Astrocyte of the cerebellum (primary cell): ENCODE measurements at places on chromosomes 6 and 20.

- DNase-seq: no peak
Measured at GRCh38 chr20:33082546-33082945, 3.1 kb downstream of the BPIFB4 start.

DNA sequence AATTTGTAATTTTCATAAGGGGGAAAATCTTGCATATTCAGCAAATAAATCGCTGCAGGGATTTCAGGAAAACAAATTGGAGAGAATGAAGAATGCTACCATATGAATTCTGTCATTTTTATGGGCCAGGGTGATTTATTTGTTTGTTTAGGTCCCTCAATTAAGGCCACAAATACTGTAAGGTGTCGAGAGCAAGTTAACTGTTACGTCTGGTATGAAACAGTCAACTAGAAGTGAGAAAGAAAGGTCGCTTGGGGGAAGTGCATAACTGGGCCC lies 166.9 kb upstream of the TSHZ2 start:
- no peak for DNase-seq

DNA sequence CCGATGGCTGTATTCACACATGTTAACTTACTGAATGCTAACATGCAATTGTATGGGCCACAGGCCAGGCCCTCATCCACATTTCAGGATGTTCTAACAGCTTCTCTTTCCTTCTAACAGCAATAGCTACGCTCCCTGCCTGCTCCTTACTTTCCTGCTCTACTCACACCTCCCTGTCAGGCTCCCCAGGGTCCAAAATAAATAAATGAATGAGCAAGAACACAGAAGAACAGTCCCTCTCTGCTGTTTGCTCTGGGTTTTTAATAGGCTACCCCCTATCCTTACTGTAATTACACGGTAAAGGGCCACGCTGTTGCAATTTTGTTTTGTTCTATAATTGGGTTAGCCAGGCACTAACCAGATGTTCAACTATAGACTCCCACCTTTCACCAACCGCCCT lies 135.6 kb downstream of the GMDS start:
- DNase-seq: no peak

GRCh38 chr20:51153867-51154707 lies 131.2 kb upstream of the KCNG1 start:
- no peak for DNase-seq

DNA sequence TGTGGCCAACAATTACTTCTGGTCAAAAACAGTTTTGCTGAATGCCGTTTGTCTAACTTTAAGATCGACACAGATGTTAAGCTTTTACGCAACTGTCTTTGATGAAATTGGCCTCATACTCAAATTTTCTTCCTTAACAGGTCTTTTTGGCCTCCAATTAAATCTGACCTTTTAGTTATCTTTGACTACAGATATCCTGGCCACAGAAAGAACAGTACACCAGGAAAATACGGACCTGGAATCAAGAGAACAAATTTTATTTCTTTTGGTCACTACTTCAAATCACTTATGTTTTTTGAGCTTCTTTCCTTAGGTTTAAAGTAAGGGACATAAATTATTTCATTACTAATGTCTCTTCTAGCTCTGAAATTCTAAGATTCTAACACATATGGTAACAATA lies 49.8 kb downstream of the IBTK start:
- no peak for DNase-seq

DNA sequence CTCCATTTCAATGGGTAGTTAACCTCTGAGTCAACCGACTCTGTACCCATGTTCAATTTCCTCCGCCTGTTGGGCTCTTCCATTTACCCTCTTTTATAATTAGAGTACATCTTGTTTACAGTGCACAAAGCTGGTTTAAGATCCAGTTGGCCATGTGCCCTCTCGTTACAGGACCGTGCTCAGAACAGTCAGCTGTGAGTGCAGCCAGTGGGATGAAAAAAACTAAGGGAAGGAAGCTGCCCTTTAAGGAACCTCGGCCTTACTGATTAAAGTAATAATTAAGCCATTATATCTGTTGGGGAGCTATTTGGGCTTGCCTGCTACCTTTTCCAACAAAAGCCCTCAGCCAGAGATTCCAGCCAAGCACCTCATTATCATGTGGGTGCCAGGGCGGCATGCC lies 68.8 kb downstream of the TMEM170B start:
- DNase-seq: no peak

- DNase-seq: no peak
Measured at GRCh38 chr20:13024596-13024995, 15.8 kb downstream of the SPTLC3 start.

DNA sequence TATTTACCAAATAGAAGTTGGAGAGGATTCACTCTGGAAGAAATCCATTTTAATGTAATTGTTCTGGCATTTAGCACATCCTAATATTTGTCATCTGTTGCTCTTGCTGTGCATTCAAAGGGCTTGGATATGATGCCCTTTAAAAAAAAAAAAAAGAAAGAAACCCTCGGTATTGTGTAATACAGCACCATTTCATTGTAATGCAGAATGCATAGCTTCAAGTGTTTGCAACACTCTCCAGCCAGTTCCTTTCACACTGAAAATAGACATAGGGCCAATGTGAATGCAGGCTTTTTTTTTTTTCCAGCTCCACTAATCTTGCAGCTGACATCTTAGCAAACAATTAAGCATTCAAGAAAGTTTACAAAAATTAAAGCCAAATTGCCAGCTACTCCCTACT lies 197.4 kb upstream of the POU3F2 start:
- no peak for DNase-seq

DNA sequence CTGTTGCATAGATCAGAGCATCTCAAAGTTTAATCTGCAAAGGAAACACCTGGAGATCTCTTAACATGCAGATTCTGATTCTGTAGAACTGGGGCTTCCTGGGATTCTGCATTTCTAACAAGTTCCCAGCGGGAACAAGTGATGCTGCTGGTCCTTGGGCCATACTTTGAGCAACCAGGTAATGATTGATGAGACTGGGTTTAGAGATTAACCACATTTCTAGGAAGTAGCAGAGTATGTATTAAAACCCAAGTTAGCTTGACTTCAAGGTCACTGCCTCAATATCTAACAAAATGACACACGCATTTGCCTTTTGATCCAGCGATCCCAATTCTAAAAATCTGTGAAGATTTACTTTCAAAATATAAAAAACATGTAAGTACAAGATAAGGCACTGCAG lies 83.0 kb upstream of the DTNBP1 start:
- no peak for DNase-seq

DNA sequence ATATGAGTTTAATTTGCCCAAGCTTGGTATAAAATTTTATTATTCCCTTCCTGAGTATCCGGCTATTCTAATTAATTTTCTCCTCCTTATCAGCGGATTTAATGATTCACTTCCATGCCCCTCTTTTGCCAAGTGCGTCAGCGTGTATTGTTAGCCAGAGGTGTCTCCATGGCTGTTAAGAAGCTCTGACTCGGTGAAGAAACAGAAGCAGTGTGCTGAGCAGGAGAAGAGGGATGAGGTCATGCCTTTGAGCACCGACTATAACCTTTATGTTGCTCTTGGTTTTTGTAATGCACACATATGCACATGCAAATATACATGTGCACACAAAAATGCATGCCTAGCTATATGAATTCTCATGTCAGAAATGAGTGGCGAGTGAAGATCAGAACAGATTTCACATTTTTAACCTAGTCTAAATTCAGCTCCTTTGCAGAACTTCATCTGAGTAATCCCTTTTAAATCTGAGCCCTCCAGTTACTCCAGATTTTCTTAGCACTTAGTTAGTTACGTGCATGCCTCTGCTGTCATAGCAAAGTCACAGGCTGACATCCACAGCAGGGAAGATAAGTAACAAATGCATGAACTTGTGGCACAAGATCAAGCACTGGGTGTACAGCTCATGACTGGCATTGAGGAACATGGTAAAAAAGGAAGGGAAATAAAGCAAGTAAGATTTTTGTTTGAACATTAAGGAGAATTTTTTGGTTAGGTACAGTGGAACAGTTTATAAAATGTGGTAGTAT lies 24.3 kb downstream of the HTR1E start:
- DNase-seq: peak; percentile 6

GRCh38 chr6:112744827-112745226 lies 397.7 kb downstream of the RFPL4B start:
- no peak for DNase-seq

GRCh38 chr6:96562886-96563285 lies at the start of gene FHL5:
FHL5 (plus strand) TSS chr6:96563128; CDS start chr6:96603614, 40,486 bp downstream.
- DNase-seq: no peak

DNA sequence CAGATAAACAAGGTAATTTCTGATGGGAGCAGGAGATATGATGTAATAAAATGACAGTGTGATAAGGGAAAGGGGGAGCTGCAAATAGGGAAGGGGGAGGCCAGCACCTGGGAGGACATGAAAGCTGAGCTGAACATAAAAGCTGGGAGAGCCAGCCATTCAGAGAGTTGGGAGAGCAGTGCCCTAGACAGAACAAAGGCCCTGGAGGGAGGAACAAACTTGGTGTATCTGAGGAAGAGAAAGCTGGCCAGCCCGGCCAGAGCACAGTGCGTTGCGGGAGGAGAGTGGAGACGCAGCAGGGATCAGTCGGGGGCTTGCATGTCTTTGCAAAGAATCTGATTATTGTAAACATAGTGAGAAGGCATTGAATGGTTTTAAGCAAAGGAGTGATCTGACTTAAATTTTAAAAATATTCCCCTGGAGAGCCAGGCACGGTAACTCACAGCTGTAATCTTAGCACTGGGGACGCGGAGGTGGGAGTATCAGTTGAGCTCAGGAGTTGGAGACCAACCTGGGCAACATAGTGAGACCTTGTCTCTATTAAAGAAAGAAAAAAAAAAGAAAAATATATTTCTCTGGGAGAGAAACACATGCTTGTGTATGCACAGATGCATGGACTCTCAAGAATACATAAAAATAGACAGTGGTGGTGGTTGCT lies 318.2 kb downstream of the ZFAND3 start:
- DNase-seq: no peak

- DNase-seq: no peak
Measured at GRCh38 chr20:15061955-15062354, 724.5 kb upstream of the FLRT3 start.

DNA sequence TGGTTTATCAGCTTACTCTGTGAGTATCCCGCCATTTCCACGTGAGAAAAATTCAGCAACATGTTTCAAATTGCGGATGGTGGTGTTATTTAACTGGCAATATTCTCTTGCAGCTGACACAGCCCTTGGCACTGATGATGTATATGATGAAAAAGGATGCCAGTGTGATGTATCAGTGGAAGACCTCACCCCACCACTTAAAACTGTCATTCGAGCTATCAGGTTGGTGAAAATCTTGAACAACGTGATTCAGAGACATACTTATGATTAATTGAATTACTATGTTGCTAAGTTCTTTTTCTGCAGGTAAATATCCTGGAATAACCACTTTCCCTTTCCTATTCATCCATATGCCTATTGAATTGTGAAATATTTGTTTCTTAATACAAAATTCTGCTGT lies 55.7 kb downstream of the KHDC1L start:
- DNase-seq: no peak

DNA sequence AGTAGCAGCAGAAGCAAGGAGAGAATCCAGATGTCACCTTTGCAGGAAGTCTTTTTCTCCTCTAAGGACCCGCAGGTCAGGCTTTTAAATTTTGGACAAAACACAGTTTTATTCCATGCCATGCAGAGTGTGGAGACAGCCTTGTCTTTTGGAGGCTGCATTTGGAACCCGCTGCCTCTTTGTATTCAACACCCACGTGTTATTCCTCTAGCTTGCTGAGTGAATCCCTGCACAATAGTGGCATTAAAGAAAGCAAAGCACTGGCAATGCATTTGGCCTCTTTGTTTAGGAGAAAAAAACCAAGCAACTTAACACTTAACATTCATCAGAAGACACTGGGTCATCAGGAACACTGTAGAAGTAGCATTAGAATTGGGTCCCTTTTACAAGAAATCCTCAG lies 43.5 kb downstream of the TFAP2B start:
- DNase-seq: no peak

DNA sequence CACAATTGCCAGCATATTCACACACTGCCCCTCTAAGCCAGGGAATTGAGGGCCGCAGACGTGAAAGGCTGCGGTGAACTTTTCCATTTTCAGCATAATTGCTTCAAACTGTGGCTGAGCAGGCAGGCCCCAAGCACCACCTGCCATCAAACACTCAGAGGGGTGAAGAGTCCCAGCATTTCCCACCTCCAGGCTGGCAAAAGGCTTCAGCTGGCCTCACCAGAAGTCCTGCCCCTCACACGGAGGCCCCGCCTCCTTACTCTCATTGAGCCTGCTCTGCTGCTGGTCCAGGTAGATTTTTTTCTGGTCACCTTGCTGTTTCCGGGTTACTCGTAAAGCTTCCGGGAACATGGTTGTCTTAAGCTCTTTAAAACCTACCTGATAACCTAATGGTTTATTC lies 52.0 kb upstream of the PRELID3B start:
- DNase-seq: no peak

DNA sequence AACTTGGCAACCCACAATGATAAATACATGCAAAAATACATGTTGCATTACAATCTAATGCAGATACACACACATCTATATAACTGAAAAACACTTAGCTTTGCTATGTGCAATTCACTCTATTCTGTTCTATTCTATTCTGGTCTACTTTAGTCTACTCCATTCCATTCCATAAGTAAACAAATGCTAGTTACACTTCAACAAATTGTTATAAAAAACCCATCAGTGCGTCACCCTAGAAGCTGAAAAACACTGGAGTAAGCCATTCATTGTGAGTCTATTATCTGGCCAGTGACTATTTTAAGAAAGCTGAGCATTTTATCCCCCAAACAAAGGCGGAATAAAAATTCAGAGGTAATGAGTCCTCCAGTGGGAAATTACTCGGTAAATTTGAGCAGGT lies 315.7 kb upstream of the EPHA7 start:
- no peak for DNase-seq

DNA sequence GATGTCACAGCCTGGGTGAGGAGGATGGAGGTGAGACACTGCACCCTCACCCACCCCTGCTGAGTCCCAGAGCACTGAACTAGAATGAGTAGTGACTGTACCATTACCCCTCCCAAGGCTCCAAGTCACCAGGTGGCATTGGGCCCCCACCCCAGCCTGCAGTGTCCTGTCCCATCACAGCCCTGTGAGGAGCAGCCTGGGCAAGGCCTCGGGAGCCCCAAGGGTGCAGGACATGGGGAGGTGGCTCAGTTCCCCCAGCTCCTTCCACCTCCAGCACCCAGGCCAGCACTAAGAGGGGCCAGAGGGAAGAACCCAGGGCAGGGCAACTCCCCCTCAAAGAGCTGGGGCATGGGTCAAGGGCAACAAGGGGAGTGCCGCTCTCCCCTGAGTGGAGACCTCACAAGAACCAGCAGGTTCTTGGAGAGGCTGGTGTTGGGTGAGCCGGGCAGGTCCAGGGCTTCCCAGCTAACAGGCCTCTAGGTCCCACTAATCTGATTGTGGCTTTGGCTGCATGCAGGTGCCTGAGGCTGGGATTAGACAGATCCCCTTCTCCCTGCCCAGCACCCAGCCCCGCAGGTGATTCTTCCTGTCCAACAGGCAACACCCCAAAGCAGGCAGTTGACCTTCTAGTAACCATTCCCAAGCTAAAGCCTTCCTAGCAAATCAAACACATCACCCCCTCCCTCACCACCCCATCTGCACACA lies 2.6 kb downstream of the CST4 start:
- DNase-seq: no peak

GRCh38 chr6:56949925-56950495 lies 4.9 kb upstream of the BEND6 start:
- DNase-seq: no peak
